ENCODE measurements at places on chromosomes 2 and 18.

DNA sequence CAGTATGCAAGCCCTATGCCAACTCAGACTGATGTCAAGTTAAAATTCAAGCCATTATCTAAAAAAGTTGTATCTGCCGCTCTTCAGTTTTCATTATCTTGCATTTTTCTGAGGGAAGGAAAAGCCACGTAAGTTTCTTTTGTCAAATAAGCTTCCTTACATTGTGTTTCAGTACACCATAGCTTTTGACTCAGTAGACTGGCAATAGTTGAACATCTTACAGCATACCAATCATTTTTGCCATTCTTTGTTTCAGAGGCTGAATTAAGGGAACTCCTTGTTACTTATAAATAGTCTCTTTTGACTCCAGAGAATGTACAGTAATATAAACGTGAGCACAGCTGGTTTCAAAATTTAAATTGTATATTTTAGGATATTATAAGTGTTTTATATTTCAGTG lies 120.6 kb downstream of the EHBP1 start:
- DNase-seq, result no peak
- H3K27me3 ChIP-seq, result no peaks in the 10 kb centered on the region
- peaks cover 2% of the 10 kb centered on the region for H3K36me3 ChIP-seq

GRCh38 chr2:134785659-134786430 lies 52.6 kb upstream of the ACMSD start:
- H3K27me3 ChIP-seq, result peaks cover 8% of the 10 kb centered on the region
- H3K4me1 ChIP-seq, result no peaks in the 10 kb centered on the region
- no peak overlapping the region for H3K27ac ChIP-seq
- no peaks in the 10 kb centered on the region for H3K36me3 ChIP-seq
- no peak for DNase-seq
- H3K4me3 ChIP-seq, result no peak overlapping the region

- H3K4me3 ChIP-seq, result no peak overlapping the region
- no peak for DNase-seq
- no peak overlapping the region for H3K27ac ChIP-seq
- H3K36me3 ChIP-seq, result no peaks in the 10 kb centered on the region
- no peaks in the 10 kb centered on the region for H3K27me3 ChIP-seq
Observed at GRCh38 chr2:16821692-16822091, 156.1 kb upstream of the CYRIA start.

GRCh38 chr2:144546933-144547332 lies 27.0 kb upstream of the ZEB2 start:
- H3K27ac ChIP-seq, result no peak overlapping the region
- H3K4me1 ChIP-seq, result no peaks in the 10 kb centered on the region
- no peaks in the 10 kb centered on the region for H3K36me3 ChIP-seq
- H3K27me3 ChIP-seq, result peaks cover 2% of the 10 kb centered on the region

- no peaks in the 10 kb centered on the region for H3K27me3 ChIP-seq
- H3K4me1 ChIP-seq, result peaks cover 38% of the 10 kb centered on the region
- H3K27ac ChIP-seq, result peak overlapping the region; percentile 34
- H3K4me3 ChIP-seq, result no peak overlapping the region
- no peaks in the 10 kb centered on the region for H3K36me3 ChIP-seq
Observed at GRCh38 chr18:74951165-74951760, 257.7 kb downstream of the PTGR3 start.

- no peaks in the 10 kb centered on the region for H3K4me1 ChIP-seq
- H3K36me3 ChIP-seq, result no peaks in the 10 kb centered on the region
- no peaks in the 10 kb centered on the region for H3K27me3 ChIP-seq
- H3K4me3 ChIP-seq, result no peak overlapping the region
Observed at GRCh38 chr2:240618776-240619175, 6.5 kb upstream of the GPR35 start.

DNA sequence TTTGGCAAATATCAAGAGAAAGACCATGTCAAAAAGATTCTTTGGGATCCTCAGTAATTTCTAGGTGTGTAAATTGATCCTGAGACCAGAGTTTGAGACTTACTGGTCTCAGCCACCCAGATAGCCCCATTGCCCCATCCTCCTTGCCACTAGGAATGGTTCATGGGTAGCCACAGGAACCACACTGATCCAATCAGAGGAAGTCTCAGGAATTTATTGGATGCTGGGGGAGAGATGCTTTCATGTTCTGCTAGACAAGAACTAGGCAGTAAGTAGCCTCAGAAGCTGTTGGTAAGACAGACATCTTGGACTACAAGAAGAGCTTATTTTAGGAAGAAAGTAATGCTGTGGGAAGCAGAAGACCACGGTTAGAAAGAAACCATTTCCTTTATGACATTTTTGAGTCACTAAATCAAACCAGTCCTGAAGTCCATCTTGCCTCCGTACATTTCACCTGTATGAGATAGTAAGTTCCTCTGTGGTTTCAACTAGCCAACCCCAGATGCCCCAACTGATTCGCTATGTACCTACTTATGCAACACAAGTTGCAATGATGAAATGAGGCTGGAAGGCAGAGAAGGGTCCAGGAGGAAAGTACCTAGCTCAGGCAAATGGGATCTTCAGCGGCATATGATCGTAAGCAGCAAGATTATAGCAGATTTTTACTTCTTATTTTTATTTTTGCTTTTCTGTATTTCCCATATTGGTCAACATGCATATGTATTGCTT lies 3.6 kb upstream of the ST3GAL5 start:
- DNase-seq, result no peak
- H3K27ac ChIP-seq, result no peak overlapping the region
- no peak overlapping the region for H3K4me3 ChIP-seq
- 0 out of 2 replicates have a peak, but pooled peaks cover 1% of the 10 kb centered on the region for H3K27me3 ChIP-seq

DNA sequence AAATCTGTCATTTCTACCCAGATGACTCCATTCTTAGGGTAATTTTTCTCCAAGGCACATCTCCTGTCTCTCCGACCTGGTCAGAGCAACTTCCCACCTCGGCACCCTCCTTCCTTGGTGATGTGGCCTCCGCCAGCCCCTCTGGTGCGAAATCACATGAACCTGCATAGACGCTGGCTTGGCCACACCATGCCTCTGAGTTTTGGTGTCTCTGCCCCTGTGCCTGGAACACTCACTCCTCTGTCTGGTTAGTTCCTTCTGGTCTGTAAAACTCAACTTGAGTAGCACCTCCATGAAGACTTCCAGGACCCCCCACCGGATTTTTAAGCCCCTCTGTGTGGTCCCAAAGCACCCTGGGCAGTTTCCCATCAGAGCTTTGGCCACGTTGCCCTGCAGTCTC lies 83.2 kb upstream of the OTOS start:
- no peak overlapping the region for H3K27ac ChIP-seq
- DNase-seq, result no peak
- H3K4me3 ChIP-seq, result no peak overlapping the region
- H3K4me1 ChIP-seq, result no peaks in the 10 kb centered on the region

- H3K27me3 ChIP-seq, result peaks cover 7% of the 10 kb centered on the region
- no peak overlapping the region for H3K4me3 ChIP-seq
- no peaks in the 10 kb centered on the region for H3K4me1 ChIP-seq
- H3K36me3 ChIP-seq, result no peaks in the 10 kb centered on the region
- no peak for DNase-seq
Observed at GRCh38 chr2:101577173-101577572, 102.3 kb upstream of the RFX8 start.

GRCh38 chr18:55981712-55982475 lies 393.9 kb upstream of the TCF4 start:
- DNase-seq, result no peak
- peak overlapping the region; percentile 13 for H3K4me3 ChIP-seq
- H3K27me3 ChIP-seq, result no peaks in the 10 kb centered on the region

DNA sequence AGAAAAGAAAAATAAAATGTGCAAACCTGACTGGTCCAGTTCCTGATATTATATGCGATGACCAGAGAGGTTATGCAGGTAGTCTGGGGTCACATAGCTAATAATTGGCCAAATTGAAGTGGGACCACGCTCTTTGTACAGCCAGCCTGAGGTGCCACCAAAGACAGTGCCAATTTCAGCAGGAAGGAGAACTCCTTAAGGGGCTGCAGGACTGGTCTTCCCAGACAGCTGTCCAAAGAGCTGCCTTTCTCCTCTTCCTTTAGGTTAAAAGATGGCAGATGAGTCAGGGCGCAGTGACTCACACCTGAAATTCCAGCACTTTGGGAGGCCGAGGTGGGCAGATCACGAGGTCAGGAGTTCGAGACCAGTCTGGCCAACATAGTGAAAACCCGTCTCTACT lies 95.5 kb downstream of the ACKR3 start:
- peaks cover 16% of the 10 kb centered on the region for H3K27me3 ChIP-seq
- H3K4me3 ChIP-seq, result no peak overlapping the region
- no peaks in the 10 kb centered on the region for H3K36me3 ChIP-seq
- H3K4me1 ChIP-seq, result no peaks in the 10 kb centered on the region
- DNase-seq, result no peak

GRCh38 chr2:196380575-196380974 lies 209.2 kb upstream of the STK17B start:
- no peaks in the 10 kb centered on the region for H3K36me3 ChIP-seq
- no peak overlapping the region for H3K4me3 ChIP-seq
- H3K27me3 ChIP-seq, result no peaks in the 10 kb centered on the region
- DNase-seq, result no peak

GRCh38 chr18:51192026-51192425 lies 5.5 kb downstream of the MEX3C start:
- no peak overlapping the region for H3K27ac ChIP-seq
- H3K4me1 ChIP-seq, result peaks cover 12% of the 10 kb centered on the region
- DNase-seq, result no peak
- no peaks in the 10 kb centered on the region for H3K36me3 ChIP-seq

DNA sequence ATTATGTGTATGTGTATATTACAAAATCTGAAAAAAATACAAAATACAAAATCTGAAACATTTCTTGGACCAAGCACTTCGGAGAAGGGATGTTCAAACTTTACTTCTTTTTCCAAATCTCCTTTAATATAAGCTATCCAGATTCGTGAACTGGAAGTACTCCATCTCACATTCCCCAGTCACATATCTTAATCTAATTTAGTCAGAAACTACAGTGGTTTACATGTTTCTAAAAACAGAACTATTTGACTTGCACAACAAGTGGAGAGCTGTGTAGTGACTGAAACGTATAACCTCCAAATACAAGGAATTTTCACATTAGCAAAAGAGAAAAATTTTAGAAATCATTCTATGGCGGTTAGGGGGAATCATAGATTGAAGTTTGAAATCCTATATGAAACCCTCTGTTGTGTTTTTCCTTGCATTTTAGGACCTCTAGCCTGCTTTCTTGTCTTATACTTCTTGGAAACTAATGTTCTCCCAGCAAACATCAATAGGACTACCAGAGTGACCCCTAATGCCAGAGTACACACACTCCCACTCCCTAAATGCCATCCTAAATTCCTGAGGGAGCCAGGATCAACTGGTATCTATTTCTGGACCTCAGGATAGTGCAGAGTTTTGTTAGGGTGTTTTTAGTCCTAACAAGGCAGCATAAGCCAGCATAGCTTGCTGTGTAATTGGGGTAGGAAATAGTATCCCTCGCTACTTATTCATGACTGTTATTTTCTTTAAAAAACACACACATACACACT lies 30.2 kb upstream of the ROCK1 start:
- no peaks in the 10 kb centered on the region for H3K4me1 ChIP-seq
- H3K36me3 ChIP-seq, result no peaks in the 10 kb centered on the region
- H3K27ac ChIP-seq, result no peak overlapping the region
- DNase-seq, result no peak

- H3K36me3 ChIP-seq, result 0 out of 2 replicates have a peak, but pooled peaks cover 6% of the 10 kb centered on the region
- peak overlapping the region; percentile 67 for H3K27ac ChIP-seq
- peak; percentile 8 for DNase-seq
- no peaks in the 10 kb centered on the region for H3K27me3 ChIP-seq
Observed at GRCh38 chr2:232781765-232782164, 5.4 kb upstream of the KCNJ13 start.

DNA sequence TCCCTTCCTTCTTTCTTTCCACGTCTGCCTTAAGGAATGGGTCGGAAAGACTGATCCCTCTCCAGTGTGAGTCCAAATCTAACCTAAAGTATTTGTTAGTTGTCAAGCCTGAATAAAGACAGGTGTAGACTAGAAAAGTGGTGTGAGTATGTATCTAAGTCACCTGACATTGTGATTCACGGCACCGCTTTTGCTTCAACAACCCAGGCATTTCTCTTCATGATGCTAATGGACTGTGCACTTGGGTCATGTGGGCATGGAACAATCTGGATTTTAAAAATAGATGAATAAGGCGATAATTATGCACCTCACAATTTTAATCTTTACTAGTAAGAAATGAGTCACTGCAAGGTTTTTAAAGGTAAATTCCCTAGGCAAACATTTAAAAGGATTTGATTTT lies 107.5 kb downstream of the LIPG start:
- no peaks in the 10 kb centered on the region for H3K36me3 ChIP-seq
- no peaks in the 10 kb centered on the region for H3K27me3 ChIP-seq
- DNase-seq, result no peak
- no peak overlapping the region for H3K4me3 ChIP-seq

DNA sequence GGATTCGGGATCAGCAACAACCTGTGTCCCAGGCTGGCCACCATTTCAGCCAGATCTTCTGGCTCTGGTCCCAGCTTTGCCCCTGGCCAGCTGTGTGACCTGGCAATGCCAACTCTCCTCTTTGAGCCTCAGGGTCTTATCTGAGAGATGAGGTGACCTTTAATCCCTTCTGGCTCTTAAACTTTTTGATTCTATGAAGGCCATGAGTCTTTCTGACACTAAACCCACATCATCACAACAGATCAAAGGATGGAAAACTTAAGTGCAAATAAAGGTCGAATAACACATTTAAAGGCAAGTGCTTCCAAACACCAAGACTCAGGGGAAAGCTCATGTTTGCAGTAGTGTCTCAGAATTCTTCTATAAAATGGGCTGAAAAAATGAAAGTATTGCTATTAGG lies 491.8 kb upstream of the NRP2 start:
- H3K36me3 ChIP-seq, result no peaks in the 10 kb centered on the region
- no peak for DNase-seq
- no peaks in the 10 kb centered on the region for H3K4me1 ChIP-seq

GRCh38 chr2:181553244-181553643 lies 96.1 kb downstream of the ITGA4 start:
- no peak overlapping the region for H3K4me3 ChIP-seq
- no peaks in the 10 kb centered on the region for H3K27me3 ChIP-seq
- H3K27ac ChIP-seq, result no peak overlapping the region
- H3K36me3 ChIP-seq, result no peaks in the 10 kb centered on the region
- H3K4me1 ChIP-seq, result no peaks in the 10 kb centered on the region

DNA sequence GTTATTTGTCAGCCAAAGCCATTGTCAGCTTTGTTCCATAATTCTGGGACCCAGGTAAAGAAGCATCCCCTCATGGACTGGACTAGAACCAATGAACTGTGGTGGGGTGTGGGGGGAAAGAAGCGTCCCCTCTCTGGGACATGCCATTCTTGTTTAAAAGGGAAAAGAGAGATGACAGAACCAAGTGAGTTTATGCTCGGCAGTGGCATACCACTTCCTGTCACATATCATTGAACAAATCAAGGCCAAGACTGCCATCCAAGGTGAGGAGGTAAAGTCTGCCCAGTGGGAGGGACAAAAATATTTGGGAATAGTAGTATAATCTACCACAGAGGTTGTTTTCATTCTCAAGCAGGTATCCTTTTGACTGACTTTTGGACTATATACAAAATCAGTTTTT lies 4.7 kb upstream of the GLS start:
- peaks cover 5% of the 10 kb centered on the region for H3K4me1 ChIP-seq
- no peaks in the 10 kb centered on the region for H3K36me3 ChIP-seq
- DNase-seq, result no peak
- no peak overlapping the region for H3K4me3 ChIP-seq
- no peak overlapping the region for H3K27ac ChIP-seq
- H3K27me3 ChIP-seq, result no peaks in the 10 kb centered on the region
